Naive B cell (primary cell): ENCODE measurements at places on chromosomes 2 and 18.

DNA sequence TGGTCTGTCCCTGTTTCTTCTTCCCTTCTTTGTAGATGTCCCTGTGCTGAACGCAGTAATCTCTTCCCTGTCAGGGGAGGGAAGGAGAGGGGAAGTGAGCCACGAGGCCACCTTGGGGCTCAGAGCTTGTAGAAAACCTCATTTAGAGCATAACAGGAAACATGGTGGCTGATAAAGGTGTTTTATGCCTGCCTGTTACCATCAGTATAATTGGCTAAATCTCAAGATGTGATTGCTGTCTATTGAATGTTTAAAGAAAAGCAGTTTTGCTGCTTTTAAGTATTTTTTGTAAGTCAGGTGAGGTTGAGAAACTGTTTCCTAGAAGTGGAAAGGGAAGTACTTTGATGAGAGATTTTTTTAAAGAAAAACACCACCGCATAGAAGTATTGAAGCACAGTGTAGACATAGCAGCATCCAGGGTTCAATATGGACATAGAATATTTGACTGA lies 59.7 kb upstream of the PDK1 start:
- peak; percentile 36 for DNase-seq

GRCh38 chr2:9703085-9703678 lies 72.4 kb upstream of the YWHAQ start:
- DNase-seq: no peak

- DNase-seq: no peak
Measured at GRCh38 chr2:28991460-28991859, 10.4 kb downstream of the TOGARAM2 start.

DNA sequence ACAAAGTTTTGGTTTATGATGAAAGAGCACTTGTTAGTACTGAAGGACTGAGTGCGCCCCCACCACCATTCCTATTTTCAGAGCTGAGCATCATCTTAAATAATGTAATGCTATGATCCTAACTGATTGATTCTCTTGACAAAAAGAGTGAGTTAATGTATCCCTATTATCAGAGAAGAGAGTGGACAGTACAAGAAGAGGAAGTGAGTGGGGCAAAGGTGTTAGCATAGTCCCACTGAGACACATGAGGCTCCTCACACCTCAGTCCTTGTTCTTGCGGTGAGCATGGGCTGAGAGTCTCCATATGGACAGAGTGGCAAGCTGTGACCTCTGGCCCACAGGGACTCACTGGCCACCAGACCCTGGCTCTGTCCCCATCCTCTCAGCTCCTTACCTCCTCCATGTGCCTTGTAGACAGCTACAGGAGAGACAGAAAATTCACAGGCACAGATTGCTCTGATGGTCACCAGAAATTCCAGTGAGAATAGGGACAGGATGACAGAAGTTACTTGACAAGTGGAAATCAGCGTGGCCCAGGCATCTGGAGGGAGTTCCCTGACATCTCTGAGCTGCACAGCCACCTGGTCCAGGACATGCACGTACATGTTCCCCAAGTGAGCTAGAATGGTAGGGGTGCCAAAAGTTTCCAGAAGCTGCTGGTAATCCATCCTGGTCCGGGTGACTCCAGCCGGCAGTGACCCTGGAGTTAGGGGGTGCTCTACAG lies 32.6 kb downstream of the NAPG start:
- DNase-seq: no peak

DNA sequence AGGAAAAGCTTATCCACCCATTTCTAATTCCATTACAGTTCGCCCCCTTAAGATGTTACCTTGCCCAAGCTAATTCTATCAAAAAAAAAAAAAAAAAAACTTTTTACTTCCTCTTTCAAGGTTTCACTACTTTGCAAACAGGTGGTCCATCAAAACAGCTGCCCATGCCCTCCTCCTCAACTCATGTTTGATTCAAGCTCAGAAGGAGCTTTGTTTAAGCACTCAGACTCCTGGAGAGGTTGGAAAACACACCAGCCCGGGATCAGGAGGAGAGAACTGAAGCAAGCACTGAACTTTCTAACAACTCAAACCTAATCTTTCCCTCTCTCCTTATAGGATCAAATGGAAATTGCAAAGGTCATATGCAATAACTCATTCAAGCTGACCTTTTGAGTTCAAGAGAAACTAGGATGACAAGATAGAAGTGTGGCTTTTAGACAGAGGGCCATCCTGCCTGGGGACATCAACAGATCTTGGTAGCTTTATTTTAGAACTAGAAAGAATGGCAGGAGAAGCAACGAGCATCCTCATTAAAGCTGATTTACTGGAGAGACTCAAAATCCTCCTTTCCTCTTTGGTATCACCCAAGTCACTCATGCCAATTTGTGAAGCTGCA lies 28.3 kb upstream of the FZD7 start:
- peak; percentile 21 for DNase-seq

GRCh38 chr2:88866756-88867155 lies 175.3 kb downstream of the RPIA start:
- peak; percentile 61 for DNase-seq

GRCh38 chr2:23118894-23119293 lies 266.1 kb upstream of the KLHL29 start:
- no peak for DNase-seq

DNA sequence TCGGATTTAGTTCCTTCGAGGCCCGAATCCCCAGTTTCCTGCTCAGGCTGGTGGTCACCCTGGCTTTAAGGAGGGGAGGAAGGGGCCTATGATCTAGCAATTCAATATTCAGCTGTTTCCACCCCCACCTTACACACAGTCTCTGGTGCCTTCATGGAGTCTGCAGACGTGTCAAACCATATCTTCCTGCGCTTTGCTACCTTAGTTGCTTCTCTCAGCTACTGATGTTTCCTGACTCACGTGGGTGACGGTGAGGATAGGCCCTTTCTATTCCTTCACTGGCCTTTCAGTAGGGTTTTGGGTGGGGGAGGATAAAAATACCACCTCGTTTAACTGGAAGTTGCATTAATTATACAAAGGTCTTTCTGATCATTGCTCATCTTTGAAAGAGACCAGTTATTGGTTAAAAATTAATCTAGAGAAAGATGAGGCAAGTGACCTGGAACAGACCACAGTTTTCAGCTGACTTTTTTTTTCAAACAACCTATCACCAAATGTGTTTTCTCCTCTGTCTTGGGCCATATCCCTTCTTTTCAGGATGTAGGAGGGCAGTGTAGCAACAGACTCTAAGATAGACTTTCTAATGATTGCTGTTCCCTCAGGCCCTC lies 49.7 kb downstream of the SH2D6 start:
- no peak for DNase-seq

GRCh38 chr2:19048593-19049266 lies 309.7 kb downstream of the OSR1 start:
- DNase-seq: no peak

DNA sequence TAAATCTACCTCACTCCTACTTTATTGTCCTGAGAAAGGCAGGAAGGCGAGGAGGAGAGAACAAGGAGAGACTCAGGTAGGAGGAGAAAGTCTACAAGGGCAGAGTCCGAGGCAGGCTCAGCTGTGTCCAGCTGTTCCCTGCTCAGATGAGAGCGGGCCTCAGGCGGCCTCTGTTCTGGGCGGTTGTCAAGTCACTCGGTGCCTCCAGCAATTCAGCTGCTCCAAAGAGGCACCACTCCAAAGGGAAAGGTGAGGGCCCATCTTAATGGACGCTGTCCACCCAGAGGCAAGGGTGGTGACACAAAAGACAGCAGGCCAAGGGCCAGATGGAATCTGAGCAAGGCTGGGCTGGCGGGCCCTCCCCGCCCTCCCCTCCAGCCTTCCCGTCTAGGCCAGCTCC lies 101.4 kb upstream of the EPAS1 start:
- no peak for DNase-seq

- no peak for DNase-seq
Measured at GRCh38 chr2:178177066-178177679, 17.1 kb upstream of the OSBPL6 start.

DNA sequence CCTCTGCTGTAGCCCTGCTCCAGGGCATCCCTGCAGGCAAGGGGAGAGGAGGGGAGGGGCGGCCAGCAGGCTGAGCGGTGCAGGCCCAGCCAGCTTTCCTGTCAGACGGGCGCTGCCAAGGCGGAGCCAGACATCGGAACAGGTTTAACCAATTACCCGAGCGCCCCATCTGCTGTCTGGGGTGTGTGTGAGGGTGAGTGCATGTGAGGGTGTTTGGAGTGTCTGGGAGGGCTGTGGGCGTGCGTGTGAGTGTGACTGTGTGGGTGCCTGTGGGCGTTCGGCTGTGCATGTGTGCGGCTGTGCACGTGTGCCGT lies 20.0 kb downstream of the EMX1 start:
- no peak for DNase-seq

- DNase-seq: no peak
Measured at GRCh38 chr2:118728984-118729383, 118.5 kb downstream of the EN1 start.

DNA sequence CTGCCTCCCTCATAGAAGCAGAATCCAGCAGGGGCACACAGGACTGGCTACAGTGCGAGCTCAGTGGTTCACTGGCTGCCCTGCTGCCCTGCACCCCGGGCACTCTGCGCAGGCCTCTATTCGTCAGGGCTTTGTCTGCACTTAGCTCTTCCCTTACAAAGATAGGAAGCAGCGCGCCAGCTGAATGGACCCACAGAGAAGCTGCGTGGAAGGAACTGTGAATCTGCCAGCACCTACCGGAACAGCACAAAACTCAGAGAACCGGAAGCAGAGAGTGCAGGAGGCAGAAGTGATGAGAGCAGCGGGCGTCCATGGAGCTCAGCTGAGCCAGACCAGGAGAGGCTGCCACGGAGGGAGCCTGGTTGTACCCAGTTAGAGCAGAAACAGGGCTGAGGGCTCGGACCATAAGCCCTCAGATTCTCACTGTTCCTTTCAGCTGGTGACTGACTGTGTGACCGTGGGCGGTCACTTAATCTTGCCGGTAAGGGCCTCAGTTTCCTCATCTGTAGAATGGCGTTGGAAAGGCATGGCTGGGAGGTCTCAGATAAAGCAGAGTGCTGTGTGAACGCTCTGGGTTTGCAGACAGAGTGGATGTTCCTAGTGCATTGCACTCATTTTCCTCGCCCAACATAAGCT lies 23.1 kb upstream of the SLC66A3 start:
- no peak for DNase-seq

GRCh38 chr2:15117409-15118050 lies 443.6 kb downstream of the NBAS start:
- no peak for DNase-seq

DNA sequence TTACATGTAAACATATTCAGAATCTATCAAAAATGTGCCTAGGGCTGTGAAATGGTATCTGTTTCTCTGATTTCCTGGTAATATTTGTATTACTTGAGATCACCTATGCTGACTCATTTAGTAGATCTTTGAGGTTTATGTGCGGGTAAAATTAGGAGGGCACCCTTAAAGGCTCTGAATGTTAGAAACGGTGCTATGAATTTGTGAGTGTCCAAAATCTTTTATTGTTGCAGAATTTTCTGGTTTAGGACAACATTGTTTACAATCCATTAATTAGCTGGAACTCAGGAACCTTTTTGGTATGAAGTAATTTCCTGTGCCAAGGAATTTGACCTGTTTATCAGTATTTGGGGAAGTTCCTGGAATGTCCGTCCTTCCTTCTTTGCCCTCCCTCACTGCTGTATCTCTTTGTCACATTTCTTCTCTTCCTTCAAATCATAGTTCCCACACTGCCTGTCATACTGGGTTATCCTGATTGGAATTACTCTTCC lies 130.5 kb downstream of the TANC1 start:
- no peak for DNase-seq

- no peak for DNase-seq
Measured at GRCh38 chr2:43905371-43905803, 66.6 kb downstream of the ABCG8 start.

GRCh38 chr2:48016225-48017019 lies 110.1 kb upstream of the FBXO11 start:
- no peak for DNase-seq

GRCh38 chr2:171574149-171574795 lies 52.0 kb downstream of the CYBRD1 start:
- DNase-seq: peak; percentile 72

- peak; percentile 60 for DNase-seq
Measured at GRCh38 chr2:145751629-145752028, 1231.7 kb upstream of the ZEB2 start.

DNA sequence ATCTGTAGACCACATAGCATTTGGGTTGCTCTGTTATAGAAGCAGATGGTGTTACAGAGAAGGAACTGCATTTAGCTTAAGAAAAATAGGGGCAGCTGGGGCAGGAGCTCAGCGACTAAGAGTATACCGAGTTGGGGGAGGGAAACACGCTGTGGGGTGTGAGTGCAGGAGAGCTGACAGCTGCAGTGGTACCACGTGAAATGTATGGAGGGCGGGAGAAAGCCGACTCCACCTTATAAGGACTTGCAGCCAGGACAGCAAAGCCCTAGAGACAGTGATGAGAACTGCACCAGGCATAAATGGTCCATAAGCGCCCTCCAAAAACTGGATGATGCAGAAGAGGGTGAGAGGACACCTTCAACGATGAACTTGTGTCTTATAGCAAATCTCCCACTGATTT lies 237.6 kb downstream of the PRKCE start:
- peak; percentile 68 for DNase-seq

DNA sequence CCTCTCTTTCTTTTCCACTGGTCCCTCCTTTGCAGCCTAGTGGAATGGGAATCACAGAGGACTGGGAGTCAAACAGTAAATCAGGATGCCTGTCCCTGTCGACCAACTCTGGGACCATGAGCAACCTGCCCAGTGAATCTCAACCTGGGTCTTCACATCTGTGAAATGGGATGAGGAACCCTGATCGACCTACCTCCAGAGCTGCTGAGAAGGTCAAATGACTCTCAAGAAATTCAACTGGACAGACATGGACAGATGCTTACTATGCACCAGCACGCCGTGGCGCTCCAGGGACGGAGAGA lies 73.3 kb upstream of the TAF1B start:
- no peak for DNase-seq

- peak; percentile 50 for DNase-seq
Measured at GRCh38 chr2:217798743-217799562, 203.8 kb downstream of the TNS1 start.

DNA sequence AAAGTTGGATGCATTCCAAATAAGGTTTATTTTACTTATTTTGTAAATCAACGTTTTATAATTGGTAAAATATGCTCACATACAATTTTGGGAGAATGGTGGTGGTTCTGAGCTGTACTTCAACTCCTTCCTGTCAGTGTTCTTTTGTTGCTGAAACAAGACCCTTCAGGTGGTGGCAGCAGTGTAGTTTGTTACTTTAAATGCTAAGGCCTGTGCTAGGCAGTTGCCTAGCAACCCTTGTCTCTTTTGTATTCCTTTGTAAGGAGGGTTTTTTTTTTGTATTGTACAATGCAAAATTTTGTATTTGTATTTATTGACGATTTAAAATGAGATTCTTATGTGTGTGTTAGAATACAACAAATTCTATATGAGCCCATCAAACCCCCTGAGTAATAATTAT lies 166.0 kb upstream of the FAM98A start:
- no peak for DNase-seq

- DNase-seq: no peak
Measured at GRCh38 chr2:11466307-11467128, 557 bp upstream of the E2F6 start.
